ENCODE measurements at places on chromosomes 2 and 18.

DNA sequence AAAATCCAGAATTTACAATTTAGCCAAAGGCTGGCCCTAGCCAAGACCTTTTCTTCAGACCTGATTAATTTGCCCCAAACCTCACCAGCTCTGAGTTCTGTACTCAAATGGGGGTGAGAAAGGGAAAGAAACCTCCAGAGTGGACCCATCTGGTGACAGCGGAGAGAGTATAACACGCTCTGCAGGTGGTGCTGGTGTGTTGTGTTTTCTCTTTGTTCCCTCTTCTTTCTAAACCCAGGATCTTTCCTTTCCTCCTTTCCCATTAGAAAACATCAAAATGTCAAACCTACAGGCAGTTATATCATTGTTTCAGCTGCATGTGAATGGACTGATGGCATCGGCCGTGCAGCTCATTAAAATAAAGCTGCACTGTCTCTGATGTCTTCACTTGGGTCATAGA is 253.2 kb upstream of the SP5 start:
- DNase-seq, result no peak

DNA sequence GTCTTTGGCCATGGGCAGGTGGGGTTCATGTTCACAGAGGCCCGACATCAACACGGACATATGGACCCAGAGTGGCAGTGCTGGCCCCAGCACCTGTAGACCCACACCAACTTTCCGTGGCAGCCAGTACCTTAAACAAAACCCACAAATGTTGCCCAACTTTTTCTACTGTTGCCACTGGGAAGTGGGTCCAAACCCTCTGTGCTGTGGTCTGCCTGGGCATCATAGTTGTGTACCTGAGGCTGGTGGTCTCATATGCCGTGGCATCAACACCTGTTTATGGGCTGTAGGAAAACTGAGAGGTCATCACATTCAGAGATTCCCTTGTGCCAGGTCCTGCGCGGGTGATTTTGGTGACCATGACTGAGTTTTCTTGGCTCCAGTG is 79.9 kb downstream of the SH3RF3 start:
- DNase-seq, result no peak

DNA sequence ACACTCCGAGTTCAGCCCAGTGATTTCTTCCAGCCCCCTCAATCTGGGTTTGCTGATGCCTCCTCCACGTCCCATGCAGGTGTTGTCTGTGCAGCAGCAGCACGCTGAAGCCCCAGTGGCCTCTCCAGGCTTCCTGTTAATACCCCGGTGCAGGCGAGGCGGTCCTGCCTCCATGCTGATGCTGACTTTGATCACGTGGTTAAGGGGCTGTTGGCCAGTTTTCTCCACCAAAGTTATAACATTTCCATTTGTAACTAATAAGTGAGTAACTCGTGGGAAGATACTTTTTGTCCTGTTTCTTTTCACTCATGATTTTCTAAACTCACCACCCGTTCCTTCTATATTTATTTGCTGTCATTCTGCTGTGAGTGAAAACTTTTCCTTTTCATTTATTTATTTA is 42.5 kb upstream of the TMEM18 start:
- no peak for DNase-seq

- no peak for DNase-seq
Observed at GRCh38 chr2:122168799-122169198, 413.3 kb downstream of the TSN start.

- DNase-seq, result no peak
Observed at GRCh38 chr2:111171337-111171930, 50.7 kb downstream of the BCL2L11 start.

GRCh38 chr2:190481339-190481738 is 53.2 kb downstream of the NEMP2 start:
- no peak for DNase-seq

- no peak for DNase-seq
Observed at GRCh38 chr2:53609551-53609950, 158.1 kb upstream of the CHAC2 start.

DNA sequence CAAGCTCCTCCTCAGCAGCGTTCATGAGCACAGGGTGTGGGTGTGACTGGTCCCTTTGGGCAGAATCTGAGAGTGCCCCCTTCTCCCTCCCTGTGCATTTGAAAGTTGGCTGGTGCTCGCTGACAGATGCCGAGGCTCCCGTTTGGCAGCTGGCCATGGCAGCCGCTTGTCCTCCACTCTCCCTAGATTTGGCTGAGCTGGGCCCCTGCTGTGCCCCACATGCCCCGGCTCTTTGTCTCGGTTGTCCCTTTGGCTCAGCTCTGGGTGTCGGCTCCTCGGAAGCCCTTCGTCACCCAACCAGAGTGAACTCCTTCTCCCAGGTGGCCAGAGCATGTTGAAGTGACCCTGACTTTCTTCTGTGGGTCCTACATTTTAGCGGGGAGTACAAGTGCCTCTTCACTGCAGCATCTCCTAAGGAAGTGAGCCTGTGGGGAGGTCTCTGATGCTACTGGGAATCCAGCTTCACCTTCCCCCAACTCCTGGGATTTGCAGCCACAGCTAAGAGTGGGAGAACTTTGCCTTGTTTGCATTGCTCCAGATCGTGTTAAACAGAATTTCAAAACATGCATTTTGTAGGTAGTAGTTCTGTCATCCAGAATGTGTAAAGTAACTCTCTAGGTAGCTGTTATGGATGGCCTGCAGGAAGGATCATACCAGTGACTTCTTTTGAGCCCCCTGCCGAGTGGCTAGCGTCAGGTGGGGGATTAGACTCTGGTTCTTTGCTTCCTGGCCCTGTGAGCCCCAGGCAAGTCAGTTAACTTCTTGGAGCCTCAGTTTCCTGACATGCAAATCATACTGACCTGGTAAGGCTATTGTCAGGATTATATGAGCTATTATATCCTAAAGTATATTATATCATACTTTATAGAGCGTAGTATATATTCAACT is 24.2 kb downstream of the HPCAL1 start:
- DNase-seq, result no peak

GRCh38 chr2:65607662-65608305 is 175.4 kb upstream of the SPRED2 start:
- no peak for DNase-seq

- no peak for DNase-seq
Observed at GRCh38 chr2:150491943-150492342, 4.5 kb upstream of the RND3 start.

DNA sequence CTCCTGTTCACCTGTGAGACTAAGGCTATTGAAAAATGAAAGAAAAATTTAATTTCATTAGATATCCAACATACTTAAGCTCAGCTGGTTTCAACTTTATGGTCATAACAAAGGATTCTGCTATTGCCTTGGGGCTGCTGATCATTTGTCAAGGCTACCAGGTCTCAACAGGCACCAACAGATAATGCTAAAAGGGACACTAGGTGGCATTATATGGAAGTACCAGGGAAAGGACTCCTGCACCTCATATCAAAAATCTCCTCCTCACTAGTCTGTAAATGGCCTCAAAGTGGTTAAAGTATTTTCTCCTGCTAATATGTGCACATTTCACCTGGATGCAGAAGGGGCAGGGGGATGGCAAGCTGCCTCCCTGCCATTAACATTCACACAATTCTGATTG is 167.9 kb upstream of the REG3A start:
- no peak for DNase-seq

GRCh38 chr2:83022631-83023210 is 1436.4 kb downstream of the SUCLG1 start:
- no peak for DNase-seq

DNA sequence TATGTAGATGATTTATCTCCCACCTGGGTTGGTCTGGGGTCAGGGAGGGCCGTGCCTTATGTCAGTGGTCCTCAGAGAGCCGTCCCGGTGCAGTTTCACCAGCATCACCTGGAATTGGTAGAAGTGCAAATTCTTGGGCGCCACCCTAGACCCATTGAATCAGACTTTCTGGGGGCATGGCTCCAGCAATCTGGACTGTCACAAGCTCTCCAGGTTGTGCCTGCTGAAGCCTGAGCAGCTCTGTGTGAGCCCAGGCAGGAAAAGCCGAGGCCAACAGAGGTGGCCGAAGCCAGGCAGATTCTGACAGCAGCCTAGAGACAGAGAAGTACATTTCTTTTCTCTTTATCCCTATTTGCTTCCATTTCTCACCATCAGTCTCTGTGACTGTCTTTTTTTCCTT is 98.4 kb upstream of the SEC11C start:
- no peak for DNase-seq
